Stimulated activated memory B cell treated with anti-CD40 and anti-IgM and Interleukin-4, amounts not matched to agents 10 μg/mL and 1 μg/mL and 100 μg/mL, for 72 hours (primary cell): ENCODE measurements at places on chromosomes 2 and 18.

GRCh38 chr18:22052405-22053105, 116.8 kb upstream of the GATA6 start:
- no peak for ATAC-seq

DNA sequence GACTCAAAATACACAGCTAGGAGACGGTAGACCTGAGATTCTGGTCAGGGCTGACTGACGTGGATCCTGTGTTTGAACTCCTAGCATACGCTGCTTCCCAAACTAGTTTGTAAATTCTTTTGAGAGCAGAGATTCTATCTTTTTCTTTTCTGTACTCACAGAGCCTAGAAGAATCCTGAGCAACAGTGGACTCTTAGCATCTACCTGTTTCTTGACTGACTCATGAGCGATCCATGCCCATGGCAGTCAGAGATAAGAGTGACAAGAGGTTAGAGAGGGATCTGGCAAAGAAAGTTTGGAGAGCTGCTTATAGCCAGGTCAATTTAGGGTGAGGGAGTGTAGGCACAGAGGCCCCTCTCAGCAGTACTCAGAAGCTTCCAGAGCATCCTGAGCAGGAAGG, 41.1 kb upstream of the PPP1CB start:
- ATAC-seq = no peak

DNA sequence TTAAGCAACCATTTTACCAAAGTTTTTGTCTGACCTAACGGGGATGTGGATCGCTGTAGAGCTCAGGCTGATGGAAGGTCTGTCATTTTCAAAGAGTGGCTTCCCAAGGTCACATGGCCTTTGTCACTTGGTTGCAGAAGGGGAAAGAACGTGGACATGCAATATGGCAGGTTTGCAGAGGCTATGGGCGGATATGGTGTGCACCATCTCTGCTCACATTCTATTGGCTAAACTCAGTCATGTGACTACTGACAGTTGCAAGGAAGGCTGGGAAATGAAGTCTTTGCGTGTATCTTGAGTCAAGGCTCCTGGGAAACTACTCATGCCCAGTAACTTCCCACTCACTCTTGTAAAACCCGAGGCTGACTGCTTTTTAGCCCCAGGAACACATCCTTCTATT, 96.8 kb downstream of the ST6GAL2 start:
- ATAC-seq = no peak

- no peak for ATAC-seq
Measured at GRCh38 chr2:109277406-109277805, 148.4 kb downstream of the SH3RF3 start.

- ATAC-seq = no peak
Measured at GRCh38 chr2:234048049-234048448, 2.5 kb upstream of the SPP2 start.

GRCh38 chr2:77149565-77149964, 372.6 kb downstream of the LRRTM4 start:
- ATAC-seq = no peak

DNA sequence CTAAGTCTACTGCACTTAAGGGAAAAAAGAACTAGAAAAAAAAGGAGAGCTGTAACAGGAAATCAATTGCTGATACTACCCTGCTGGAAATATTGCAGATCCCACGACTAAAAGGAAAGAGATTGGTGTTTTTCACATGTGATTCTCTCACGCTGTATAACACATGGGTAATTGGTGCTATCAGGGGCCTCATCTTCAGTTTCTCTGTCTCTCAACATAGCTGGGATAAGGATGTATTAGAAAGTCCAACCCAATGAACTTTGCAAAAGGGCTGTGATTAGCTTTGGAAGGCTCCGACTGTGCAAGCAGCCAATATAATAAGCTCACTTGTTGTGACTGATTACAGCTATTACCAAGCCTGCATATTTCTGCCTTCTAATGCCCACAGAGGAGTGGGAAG, 133.4 kb downstream of the NRP2 start:
- ATAC-seq = no peak

DNA sequence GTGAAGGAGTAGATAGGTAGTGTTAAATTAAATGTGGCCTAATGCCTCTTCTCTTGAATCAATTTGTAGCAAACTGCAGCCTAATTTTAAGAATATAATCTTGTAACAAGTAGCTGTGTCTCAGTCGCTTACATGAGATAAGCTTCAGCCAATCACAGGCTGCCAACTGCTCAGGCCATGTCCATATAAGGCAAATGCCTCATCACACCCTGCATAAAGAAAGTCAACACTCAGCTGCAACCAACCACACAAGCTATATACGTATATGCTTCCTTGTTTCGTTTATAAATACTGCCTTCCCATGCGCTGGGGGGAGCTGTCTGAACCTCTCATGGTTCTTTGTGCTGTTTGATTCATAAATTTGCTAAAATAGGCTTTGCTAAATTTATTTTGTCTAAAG, 476.3 kb downstream of the TRIB2 start:
- no peak for ATAC-seq

DNA sequence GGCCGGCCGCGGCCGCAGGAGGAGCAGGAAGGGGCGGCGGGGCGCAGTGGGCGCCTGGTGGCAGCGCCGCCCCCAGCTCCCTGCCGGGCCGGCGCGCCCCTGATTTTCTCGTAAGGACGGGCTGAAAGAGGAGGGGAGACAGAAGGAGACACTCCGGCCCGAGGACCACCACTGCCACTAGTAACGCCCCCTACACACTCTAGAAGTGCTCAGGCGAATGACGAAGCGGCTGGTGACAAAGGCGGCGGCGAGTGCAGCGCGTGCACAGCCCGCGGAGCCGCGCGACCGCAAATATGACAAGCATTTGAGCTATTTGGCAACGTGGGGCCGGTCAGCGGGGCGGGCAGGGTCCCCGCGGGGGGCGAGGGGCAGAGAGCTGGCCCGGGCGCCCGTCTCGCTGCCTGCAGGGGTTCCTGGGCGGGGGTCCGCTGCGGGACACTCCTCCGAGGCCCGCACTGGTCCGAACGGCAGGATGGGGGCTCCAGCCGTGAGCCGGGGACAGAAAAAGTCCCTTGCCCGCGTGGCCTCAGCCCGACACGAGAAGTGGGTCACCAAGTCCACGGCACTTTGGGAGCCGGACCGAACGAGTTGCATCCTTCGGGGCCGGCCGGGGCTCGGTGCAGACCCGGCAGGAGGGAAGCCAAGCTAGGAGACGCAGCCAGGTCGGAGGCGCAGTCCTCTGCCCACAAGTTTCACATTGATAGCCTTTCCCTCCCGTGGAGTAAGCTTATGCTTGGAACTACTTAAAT, 524 bp upstream of the SERTAD2 start:
- ATAC-seq = peak; percentile 74

DNA sequence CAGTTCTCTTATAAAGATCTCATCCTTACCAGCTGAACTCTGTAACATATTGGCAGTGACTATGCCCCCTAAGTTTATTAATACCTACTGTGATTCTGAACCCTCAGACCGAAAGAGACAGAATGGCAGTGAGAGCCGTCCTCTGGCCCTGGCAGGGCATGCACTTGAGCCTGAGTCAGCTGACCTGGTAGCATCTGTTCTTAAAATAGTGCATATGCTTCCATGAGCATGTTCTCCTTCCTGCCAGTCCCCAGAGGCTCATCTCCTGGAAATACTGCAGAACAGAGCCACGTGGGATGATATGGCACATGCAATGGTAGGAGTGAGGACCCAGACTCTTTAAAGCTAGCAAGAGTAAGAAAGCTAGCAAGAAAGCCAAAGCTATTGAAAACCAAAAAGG, 59.0 kb downstream of the RASGRP3 start:
- no peak for ATAC-seq

DNA sequence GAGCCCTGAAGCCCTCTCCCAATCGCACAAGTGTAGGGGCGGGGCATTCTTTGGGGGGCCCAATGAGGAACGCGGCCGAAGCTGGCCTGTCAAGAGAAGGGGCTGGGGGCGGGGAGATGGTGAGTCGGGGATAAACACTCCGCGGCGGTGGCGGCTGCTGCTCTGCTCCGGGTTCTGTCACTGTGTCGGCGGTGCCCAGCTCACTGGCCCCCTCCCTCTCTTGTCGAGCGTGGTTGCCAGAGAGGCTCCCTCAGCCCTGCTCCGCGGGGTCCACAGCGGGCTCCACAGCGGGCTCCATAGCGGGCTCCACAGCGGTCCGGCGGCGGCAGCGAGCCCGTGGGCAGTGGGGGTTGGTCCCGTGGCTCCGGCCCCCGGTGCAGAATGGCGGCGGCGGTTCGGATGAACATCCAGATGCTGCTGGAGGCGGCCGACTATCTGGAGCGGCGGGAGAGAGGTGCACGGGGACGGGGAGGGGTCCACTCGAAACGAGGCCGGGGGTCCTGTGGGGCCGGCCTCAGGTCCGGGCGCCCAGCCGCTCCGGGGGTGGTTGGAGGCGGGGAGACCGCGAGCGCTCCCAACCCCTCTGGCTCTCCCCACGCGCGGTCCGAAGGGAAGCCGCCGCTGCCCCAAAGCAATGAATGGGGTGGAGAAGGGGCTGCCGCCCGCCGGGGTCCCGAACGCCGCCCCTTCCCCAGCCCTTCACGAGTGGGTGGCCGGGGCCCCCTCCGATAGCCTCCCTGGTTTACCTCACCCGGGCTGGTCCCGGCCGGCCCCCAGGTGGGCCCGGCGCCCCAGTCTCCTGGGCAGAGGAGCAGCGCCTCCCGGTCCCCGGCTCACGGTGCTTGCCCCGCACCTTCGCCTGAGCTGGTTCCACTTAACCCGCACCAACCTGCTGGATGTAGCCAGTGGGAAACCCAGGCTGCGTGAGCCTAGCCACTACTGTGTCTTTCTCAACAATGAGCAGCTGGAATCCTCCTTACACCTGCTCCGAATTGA, at the start of gene MXD1:
Gene MXD1 (plus strand): TSS at position 160 of the 996 bp plus-strand sequence. CDS start 222 bp downstream, at position 382.
- no peak for ATAC-seq

- ATAC-seq = no peak
Measured at GRCh38 chr2:156935616-156936015, 321.9 kb upstream of the GALNT5 start.

- ATAC-seq = no peak
Measured at GRCh38 chr2:233480490-233481202, 85.9 kb downstream of the USP40 start.

- no peak for ATAC-seq
Measured at GRCh38 chr2:217489145-217489960, 513.4 kb downstream of the TNS1 start.

- ATAC-seq = no peak
Measured at GRCh38 chr2:70947556-70948184, 12.0 kb downstream of the ATP6V1B1 start.

GRCh38 chr18:9081940-9082339, 20.6 kb upstream of the NDUFV2 start:
- no peak for ATAC-seq

DNA sequence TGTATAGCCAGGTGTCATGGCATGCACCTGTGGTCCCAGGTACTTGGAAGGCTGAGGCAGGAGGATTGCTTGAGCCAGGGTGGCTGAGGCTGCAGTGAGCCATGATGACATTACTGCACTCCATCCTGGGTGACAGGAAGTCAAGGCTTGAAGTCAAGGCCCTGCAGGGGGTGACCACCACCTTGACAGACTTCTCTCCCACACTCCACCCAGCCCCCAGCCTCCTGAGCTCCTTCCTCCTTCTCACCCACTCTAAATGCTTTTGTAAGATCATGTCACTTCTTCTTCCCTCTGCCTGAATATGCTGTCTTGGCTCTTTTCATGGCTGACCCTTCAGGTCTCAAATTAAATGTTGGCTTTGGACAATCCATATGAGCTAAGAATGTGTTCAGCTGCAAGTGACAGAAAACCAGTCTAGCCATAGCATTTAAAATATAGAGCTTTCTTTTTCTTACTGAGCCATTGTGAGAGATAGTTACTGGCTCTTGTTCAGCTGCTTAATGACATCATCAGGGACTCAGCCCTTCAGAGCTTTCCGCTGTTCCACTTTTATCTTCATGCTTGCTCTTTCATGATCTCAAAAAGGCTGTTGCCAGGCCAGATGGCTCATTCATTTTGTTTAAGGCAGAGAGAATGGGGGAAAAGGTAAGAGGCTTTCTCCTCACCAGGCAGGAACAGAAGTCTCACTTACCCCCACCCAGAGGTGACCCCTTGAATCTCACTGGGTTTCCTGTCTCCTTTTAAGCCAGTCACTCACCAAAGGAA, 36.7 kb upstream of the TTC39C start:
- ATAC-seq = no peak

GRCh38 chr2:203112342-203112741, 97.7 kb downstream of the NBEAL1 start:
- ATAC-seq = no peak

DNA sequence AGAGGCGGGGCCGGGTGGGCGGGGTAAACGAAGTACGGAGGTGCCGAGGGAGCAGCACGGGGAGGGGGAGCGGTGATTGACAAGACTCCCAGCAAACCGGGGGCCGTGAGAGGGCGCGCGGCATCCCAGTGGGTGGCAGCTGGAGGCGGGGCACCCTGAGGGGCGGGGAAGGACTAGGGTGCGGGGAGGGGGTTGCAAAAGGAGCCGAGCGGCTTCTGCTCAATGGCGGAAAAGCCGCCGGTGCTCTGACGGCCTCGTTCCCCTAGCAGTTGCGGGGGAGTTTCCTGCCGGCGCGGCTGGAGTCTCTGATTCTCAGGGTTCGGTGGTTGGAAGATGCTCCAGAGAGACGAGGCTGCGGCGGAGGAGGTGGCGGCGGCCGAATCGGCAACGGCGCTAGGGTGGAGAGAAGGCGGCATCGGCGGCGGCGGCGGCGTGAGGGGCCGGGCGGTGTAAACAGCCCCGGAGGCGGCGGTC, at the start of gene PPM1B:
Gene PPM1B (plus strand): TSS at position 195 of the 474 bp plus-strand sequence. CDS start 32,325 bp downstream, outside the sequence.
- ATAC-seq = peak; percentile 91

- no peak for ATAC-seq
Measured at GRCh38 chr2:240423788-240424191, 11.7 kb upstream of the GPC1 start.

- no peak for ATAC-seq
Measured at GRCh38 chr2:166184789-166185188, 57.0 kb upstream of the SCN1A start.

DNA sequence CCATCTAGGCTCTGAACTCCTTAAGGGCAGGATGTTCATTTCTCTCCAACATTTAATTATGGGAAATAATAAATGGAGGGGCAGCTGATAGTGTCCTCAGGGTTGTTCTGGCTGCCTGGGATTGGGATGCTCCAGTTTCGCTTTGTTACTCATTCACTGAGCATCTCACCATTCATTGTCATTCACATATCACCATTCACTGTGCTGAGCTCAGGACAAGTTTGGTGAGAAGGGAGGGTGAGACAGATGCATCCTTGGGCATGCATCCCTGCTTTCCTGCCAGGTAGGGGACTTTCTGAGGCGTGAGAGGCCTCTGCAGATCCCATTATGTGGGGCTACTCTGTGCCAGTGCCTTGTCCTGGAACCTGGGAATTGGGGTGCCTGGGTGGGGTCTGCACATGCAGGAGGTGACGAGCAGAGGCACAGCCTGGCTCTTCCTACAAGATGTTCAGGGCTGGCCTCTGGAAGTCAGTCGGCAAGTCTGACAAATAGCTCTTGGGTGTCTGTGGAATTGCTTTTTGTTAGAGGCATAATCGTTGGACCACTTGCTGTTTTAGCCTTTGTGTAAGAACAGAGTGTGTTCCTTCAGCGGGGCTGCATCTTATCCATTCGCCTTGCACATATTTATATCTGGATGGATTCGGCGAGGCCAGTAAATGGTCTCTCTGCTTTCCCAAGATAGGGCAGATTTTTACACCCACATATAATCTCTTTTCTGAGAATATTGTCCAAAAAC, 323.2 kb upstream of the THSD7B start:
- ATAC-seq = no peak

GRCh38 chr2:224682134-224682533, 34.0 kb downstream of the CCDC195 start:
- ATAC-seq = no peak

- no peak for ATAC-seq
Measured at GRCh38 chr18:46939337-46939963, 22.0 kb downstream of the KATNAL2 start.
